ENCODE measurements at places on chromosomes 5 and 9.

GRCh38 chr5:156391139-156391538, 64.2 kb downstream of the SGCD start:
- no peak for DNase-seq

GRCh38 chr9:15856591-15856990, 303.7 kb downstream of the CCDC171 start:
- no peak for DNase-seq

DNA sequence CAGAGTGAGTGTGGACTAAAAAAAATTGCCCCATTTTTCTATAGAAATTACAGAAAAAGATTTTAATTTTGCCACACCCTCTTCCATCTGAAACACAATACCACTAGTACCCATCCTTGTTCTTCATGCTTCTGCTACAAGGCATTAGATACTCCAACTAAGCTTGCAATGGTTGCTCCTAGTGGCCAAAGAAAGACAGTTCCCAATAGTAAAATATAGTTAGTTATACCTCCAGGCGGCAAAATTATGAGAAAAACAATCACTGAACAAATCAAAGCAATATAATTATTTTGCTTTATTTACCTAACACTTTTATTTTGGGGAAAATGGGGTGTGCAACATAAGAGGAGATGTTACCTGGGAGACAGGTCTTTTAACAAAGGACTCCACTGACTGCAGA, 101.2 kb downstream of the RAPGEF6 start:
- no peak for DNase-seq

GRCh38 chr9:89743573-89744254, 138.9 kb downstream of the GADD45G start:
- no peak for DNase-seq

DNA sequence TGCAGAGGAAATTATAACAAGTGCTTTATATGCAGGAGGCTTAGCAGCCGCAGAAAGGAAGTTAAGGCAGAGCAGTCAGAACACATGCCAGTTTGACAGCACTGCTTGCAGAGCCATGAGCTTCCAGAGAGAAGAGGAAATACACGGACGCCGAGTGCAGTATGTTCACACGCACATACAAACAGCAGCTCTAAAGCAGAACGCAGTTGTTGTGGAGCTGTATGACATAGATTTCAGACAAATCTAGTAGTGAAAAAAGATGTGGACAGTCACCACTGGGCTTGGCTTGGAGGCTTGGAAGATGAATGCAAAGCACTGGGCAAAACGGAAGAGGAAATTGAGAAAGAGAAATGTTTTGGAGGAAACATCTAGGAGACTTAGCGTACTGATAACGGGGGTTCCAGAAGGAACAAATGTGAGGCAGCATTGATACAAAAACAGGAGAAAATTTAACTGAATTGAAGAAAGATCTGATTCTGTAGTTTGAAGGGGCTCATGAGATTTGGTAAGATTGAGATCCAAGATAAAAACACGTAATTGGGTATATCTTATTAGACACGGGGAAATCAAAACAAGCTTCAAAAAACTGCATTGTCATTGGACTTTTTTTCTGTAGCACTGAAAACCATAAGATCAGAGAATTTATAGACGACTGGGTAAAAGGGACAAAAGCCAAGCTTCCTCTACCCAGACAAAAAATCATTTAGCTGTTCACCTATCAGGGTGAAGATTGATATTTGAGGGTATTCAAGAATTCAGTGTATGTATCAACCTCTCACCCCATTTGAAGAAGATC, 19.6 kb upstream of the ROPN1L start:
- no peak for DNase-seq

GRCh38 chr9:133055788-133056420, 5.9 kb upstream of the CEL start:
- DNase-seq, result no peak

GRCh38 chr9:77488439-77489126, 159.5 kb downstream of the GNA14 start:
- DNase-seq, result no peak

- peak; percentile 23 for DNase-seq
These were observed at the start of gene ANKRD34B for GRCh38 chr5:80569961-80570786. TSS of gene ANKRD34B (minus strand) at chr5:80570280. CDS start at chr5:80560019, 10,261 bp downstream.

DNA sequence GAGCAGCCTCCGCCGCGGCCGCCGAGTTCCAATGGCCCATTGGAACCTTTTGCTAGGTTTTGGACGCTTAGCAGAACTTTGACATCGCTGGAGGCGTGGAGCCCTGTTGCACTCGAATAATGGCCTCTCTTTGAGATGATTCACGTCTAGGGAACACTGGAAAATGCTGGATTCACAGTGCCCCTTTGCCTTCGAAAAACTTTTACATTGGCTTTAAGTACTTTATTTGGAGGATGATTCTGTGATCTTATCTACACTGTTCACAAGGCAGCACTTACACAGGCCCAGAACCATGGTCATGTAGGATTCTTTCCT, 536 bp upstream of the PPIC start:
- no peak for DNase-seq

DNA sequence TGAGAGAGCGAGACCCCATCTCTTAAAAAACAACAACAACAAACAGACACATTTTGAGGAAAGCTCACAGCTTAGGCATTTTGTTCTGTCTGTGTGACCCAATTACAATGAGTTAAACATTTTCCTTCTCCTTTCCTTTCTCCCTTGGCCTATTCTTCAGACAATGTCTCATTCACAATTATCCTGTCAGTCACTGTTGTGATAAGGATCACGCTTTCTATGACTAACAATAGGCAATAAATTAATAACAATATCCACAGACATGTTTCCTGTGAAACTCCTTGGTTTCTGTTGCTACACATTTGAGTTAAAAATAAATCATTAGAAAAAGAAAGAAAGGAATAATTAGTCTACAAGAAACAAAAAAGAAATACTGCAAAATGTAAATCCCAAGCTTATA, 19.8 kb upstream of the CARTPT start:
- no peak for DNase-seq

GRCh38 chr9:121852651-121853616, 201.5 kb downstream of the DAB2IP start:
- DNase-seq, result no peak

- peak; percentile 25 for DNase-seq
These were observed 92.2 kb downstream of the DOCK8 start for GRCh38 chr9:306907-307306.

DNA sequence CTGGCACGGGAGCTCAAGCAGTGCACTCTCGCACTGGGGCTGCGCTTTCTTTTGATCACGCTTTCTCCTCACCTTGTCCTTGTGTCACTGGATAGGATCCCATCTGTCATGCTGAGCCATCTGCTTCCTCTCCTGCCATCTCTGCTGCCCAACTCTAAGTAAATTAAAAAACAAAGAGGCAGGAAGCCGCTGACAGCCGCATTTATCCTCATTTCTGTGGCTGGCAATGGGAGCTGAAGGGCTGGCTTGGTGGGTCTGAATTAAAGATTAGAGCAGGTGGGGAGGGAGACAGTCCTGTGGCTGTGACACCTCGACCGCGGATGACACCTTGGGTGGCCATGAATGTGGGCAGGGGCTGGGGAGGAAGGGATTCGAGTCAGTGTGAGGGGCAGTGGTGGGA, 159.2 kb upstream of the ALDH1B1 start:
- DNase-seq, result no peak

GRCh38 chr5:74648835-74649293, 8.3 kb upstream of the ENC1 start:
- no peak for DNase-seq

DNA sequence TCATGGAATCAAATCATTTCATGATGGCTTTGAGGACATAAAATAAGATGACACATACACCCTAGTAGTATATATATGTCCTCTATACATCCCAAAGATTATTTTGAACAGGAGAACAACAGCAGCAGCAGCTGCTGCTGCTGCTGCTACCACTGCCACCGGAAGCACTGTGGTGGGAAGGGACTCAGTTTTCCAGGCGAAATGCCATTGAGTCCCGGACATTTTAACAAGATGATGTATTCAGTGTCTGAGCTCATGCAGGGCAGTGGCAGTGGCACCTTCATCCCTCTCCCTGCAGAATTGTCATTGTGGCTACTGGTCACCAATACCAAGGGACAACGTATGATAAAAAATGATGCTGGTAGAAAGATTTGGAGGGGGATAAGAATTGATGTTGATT, 151.3 kb downstream of the CHSY3 start:
- DNase-seq, result no peak

- DNase-seq, result no peak
These were observed 85.0 kb downstream of the GALNT10 start for GRCh38 chr5:154275566-154275965.

DNA sequence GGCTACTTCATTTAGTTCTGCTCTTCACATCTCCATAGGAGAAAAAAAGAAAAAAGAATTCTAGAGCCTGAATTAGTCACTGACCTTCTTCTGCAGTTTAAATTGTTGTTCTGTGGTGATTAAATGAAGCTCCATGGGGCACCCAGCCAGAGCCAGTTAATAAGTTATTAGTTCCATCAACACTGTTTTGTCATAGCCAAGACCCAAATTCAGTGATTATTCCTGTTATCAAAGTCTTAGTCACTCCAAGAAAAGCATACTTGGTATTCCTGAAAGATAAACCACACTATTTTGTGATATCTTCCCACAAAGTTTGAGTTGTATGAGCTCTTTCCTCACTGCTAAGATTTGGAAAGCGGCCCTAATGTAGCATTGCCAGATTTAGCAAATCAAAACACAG, 134.8 kb upstream of the RGMB start:
- DNase-seq, result no peak

DNA sequence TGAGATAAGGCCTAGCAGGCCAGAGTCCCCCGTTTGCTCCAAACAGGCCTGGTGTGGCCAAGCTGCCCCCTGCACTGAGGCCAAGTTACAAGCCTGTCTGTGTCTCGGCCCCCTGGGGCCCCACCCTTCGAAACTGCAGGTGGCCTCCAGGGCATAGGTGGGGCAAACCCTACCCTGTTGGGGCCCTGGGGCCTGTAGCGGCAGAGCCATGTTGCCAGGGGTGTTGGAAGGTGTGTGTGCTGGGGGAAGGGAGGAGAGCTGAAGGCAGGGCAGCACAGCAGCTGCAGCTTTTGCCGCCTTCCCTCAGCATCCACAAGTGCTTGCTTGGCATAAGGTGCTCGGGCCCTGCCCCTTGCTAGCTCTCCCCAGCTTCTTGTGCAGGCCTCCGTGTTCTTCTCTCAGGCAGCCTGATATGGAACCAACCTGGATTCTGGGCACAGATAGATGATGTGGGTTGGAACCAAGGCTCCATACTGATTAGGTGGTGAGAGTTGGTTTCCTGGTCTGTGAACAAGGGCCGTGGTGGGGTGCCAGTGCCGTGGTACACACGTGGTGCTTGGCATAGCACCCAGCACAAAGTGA, 12.7 kb downstream of the IRF1 start:
- no peak for DNase-seq

DNA sequence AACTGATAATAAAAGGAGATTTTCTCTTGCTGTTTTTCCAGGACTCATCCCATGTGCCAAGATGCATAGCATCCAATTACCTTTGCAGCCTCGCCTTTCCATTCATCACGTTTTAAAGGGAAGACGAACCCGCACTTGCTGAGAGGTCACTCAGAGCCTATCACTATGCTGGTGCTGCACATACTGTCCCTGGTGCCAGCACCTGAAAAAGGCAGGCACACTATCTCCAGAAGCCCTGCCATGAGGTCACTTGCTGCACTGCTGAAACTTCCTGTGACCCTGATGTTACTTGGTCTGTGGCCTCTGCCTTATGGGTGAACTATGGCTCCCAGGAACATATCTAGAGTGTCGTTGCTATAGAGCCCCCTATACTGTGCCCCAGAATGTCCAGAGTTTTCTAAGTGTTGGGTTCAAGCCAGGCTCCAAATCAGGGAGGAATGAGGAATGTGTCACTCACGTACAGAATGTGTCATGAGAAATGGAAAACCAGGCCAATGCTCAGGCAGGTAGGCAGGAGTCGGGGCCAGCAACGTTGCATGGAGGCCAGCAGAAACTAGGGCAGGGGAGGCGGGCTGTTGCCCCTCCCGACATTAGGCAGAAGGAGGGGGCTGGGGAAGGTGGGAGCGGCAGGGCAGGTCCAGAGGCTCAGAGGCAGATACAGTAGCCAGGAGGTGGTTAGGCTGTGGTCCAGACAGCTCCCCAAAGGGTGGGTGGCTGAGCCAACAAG, 262.1 kb downstream of the CRB2 start:
- DNase-seq, result no peak

- DNase-seq, result no peak
These were observed 166.3 kb downstream of the DOCK2 start for GRCh38 chr5:169803077-169803981.

GRCh38 chr9:129640086-129640870, 1.7 kb downstream of the ASB6 start:
- no peak for DNase-seq

GRCh38 chr9:124420991-124421543, 5.8 kb upstream of the PSMB7 start:
- DNase-seq, result no peak

DNA sequence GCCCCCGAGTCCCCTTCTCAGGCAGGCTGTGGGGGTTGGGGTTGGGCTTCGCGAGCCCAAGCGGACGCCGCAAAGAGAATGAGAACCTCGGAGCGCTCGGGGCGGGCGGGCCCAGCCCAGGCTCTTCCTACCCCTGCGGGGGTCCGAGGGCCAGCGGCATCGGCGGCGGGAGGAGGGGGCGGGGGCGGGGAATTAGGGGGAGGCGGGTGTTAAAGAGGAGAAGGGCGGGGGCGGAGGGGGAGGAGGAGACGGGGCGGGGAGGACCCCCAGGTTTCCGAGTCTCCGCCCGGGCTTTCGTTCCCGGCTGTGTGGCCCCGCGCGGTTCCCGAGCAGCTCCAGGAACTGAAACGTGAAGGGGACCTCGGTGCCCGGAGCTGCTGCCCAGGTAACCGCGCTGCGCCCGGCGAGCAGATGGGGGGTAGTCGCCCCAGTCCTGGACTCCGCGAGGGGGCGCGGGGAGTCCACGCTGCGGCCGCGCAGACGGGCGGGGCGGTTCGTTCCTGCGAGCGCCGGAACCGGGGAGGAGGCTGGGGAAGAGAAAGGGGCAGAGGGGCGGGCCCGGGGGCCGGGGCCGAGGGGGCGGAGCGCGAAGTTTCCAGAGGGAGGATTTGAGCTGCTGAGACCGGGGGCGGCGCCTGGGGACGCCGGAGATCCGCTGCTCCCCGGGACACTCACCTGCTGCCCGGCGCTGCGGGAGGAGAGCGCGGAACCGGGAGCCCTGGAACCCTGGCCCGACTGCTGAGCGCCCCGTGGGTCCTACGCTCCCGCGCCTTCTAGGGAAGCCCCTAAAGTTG, 38.4 kb upstream of the PLEKHG4B start:
- peak; percentile 25 for DNase-seq

- no peak for DNase-seq
These were observed 37.2 kb downstream of the DCAF12 start for GRCh38 chr9:34089311-34089710.

- no peak for DNase-seq
These were observed 21.2 kb downstream of the PTGES2 start for GRCh38 chr9:128106181-128106939.

GRCh38 chr5:33068786-33069185, 357.7 kb downstream of the NPR3 start:
- no peak for DNase-seq

DNA sequence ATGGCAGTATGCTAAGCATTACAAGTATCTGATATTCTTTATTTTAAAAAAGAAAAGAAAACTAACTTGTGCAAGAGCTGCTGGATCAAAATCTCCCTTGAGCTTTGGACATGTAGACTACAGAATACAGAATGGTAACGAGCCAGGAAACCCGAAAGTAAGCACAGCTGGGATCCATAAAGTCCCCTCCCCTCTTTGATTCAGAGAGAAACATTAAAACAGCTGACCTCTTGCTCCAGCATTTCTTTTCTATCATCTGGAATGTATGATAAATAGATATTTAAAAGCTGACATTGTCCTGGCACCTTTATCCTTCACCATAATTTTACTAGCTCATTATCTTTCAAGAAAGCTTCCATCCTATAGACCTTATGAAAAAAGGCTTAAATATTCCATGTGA, 28.2 kb upstream of the LPAR1 start:
- DNase-seq, result no peak

- no peak for DNase-seq
These were observed at the start of gene OCLN for GRCh38 chr5:69492391-69492922. TSS of gene OCLN (plus strand) at chr5:69492790. CDS start at chr5:69504245, 11,455 bp downstream.

Measured in stimulated activated CD8-positive, alpha-beta memory T cell treated with anti-CD3 and anti-CD28 coated beads, Interleukin-7, amount 100 ng/mL, for 48 hours (primary cell).